ENCODE measurements at places on chromosomes 1 and 21. TPM values are rescaled to one million over a fixed set of nuclear protein-coding genes. Genes with fewer than 3 reads are reported as not detected.

TMEM240 gene
- 1.7 TPM for total RNA-seq

AMY2A gene
- not detected for total RNA-seq

PYHIN1 gene
- total RNA-seq = not detected

KCNE2 gene
- not detected for total RNA-seq

TRIM67 gene
- 0.58 TPM for total RNA-seq

DDR2 gene
- total RNA-seq = 5.8 TPM

- DNase-seq = no peak
Measured at GRCh38 chr1:47797575-47797974, 199.6 kb downstream of the TRABD2B start.

DNA sequence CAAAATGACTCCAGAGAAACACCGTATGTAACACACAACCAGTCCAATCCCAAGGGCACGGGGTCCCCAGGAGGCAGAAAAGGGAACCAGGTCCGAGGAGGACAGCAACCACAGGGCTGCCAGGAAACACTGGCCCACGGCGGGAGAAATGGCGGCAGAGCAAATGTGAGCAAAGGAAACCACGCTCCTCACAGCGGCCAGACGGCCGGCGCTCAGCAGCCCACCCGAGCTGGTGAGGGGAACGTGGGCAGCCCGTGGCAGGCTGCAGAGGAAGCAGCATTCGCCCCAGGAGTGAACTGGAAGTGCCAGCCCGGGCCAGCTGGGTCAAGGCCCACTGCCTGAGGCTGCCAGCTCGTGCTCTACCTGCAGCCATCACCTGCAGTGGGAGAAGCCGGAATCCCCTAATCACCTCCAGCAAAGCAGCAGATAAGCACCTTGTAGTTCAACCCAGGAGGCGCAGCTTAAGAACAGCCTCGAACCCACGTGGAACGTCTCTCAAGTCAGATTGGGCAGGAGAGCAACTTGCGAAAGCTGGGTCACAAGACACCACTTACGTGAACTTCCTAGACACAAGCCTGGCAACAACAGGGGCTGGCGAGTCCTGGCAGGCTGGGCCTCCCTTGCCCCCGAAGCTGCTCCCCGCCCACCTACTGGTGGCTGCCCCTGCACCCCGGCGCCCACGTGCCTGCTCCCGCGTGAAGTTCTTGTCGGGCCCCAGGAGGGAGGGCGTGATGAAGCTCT lies 6.7 kb downstream of the SLC19A1 start:
- DNase-seq = no peak

GRCh38 chr1:119136401-119136800 lies 4.1 kb downstream of the WARS2 start:
- no peak for DNase-seq

DNA sequence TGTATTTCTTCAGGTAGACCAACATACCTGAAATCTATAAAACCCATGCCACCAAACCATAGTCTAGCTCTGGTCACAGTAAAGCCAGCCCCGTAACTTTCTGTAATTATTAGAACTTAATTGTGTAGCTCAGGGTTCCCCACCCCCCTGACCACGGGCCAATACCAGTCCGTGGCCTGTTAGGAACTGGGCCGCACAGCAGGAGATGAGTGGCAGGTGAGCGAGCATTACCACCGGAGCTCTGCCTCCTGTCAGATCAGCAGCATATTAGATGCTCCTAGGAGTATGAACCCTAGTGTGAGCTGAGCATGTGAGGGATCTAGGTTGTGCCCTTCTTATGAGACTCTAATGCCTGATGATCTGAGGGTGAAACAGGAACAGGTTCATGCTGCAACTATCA lies 14.6 kb downstream of the TENT5C start:
- DNase-seq = no peak

DNA sequence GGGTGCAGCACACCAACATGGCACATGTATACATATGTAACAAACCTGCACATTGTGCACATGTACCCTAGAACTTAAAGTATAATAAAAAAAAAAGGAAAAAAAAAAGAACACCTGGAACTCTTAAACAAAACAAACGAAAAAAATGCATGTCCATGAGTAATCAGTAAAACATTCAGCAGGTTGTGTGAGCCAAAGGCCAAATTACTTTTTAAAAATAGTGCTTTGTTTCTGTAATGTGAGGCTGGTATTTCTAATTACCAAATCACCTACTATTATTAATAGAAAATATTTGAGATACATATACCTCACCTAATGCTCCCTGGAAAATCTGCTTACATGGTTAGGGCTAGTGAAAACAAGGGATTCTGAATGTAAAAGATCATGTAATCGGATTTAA lies 294.4 kb upstream of the NR5A2 start:
- DNase-seq = no peak

GRCh38 chr1:161182214-161182613 lies 4.9 kb upstream of the B4GALT3 start:
- no peak for DNase-seq

GRCh38 chr1:19528438-19528837 lies 43.1 kb upstream of the CAPZB start:
- no peak for DNase-seq

- no peak for DNase-seq
Measured at GRCh38 chr1:183730107-183730724, 74.7 kb upstream of the RGL1 start.

Data from glomerular endothelial cell (primary cell).